ENCODE measurements at places on chromosomes 2 and 18. TPM values are rescaled to one million over a fixed set of nuclear protein-coding genes. Genes with fewer than 3 reads are reported as not detected.

Gene EPAS1
- total RNA-seq, result 40.7 TPM

Gene LMAN2L
- 22.9 TPM for total RNA-seq

Gene CHRND
- total RNA-seq, result not detected

Gene CDKL4
- total RNA-seq, result not detected

Gene CIDEA
- total RNA-seq, result not detected

Gene G6PC2
- total RNA-seq, result not detected

Gene CAPN14
- under 0.01 TPM for total RNA-seq

Gene LCT
- under 0.01 TPM for total RNA-seq

Gene LOXHD1
- total RNA-seq, result not detected

Gene RIT2
- not detected for total RNA-seq

Gene TCF4
- total RNA-seq, result 83.9 TPM

Data from IMR-90 (cell line).